PC-9 (cell line): ENCODE measurements at places on chromosomes 16 and 17.
A peak's percentile ranks its signal among the peaks of the same experiment; 100 is the strongest.

GRCh38 chr16:69861292-69862030 is 89.7 kb upstream of the CLEC18A start:
- no peak overlapping the region for H3K4me3 ChIP-seq
- no peak for DNase-seq
- H3K4me1 ChIP-seq, result peaks cover 13% of the 10 kb centered on the region

- no peak overlapping the region for H3K4me3 ChIP-seq
- H3K27ac ChIP-seq, result peak overlapping the region; percentile 61
- H3K36me3 ChIP-seq, result no peaks in the 10 kb centered on the region
- no peaks in the 10 kb centered on the region for H3K27me3 ChIP-seq
- H3K4me1 ChIP-seq, result peaks cover 25% of the 10 kb centered on the region
These were observed 55.5 kb upstream of the IRX3 start for GRCh38 chr16:54341892-54342776.

DNA sequence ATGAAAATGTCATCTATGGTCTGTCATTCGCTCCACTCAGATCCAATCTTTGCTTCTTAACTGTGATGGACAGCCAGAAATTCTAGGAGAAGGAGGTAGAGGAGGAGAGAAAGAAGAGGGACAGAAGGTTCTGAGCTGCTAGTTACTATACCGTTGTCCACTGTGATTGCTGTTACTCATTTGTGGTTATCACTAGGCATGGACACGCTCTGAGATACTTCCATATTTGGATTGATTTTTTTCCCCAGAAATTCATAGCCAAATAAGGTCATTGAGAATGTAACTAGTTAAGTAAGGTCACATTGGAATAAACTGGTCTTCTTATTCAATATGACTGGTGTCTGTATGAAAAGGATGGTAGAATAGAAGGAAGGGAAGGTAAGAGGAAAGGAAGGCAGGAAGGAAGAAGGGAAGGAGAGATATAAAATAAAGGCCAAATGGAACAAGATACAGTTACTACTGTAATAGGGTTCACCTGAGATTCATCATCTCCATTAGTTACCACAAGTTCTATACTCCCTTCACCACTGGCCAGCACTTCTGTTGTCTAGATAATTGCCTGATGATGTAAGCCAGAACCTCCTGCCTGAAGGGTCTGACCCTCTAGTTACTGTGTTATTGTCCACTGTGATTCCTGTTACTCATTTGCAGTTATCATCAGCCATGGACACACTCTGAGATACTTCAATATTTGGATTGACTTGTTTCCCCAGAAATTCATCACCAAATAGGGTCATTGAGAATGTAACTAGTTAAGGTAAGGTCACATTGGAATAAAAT is 2.9 kb downstream of the KRTAP9-7 start:
- DNase-seq, result no peak
- H3K4me1 ChIP-seq, result no peaks in the 10 kb centered on the region
- no peaks in the 10 kb centered on the region for H3K27me3 ChIP-seq
- no peak overlapping the region for H3K27ac ChIP-seq

GRCh38 chr17:49516180-49516579 is 21.1 kb downstream of the NGFR start:
- H3K4me3 ChIP-seq, result no peak overlapping the region
- no peak for DNase-seq
- H3K27ac ChIP-seq, result no peak overlapping the region
- no peaks in the 10 kb centered on the region for H3K27me3 ChIP-seq

DNA sequence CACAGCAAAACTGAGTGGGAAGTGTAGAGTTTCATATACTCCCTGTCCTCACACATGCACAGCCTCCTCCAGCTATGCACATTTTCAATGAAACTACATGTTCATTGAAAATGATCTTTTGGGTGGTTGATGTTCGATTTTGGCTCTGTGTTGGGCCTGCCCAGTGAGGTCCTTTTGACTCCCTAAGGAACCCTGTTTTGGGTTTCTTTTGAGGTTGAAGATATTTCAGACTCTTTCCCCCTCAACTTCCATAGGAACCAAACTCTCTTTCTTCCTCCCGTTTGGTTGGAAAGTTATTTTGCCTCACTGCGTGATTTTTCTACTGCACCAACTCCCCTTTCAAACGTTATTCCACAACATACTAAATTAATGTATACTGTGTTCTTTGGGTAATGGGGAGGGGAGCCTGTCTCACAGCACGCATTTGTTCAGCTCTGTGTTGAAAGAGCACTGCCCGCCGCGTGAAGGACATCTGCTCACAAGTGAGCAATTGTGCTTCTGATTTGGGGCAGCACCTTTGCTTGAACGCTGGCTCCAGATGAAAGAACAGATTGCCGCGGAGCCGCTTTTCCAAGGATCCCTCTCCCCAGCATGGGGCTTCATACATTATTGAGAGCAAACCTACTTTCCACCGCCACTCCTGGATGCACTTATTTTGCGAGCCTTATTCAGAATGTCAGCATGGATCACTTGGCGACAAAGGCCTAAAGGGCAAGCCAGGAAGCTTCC is 385.9 kb downstream of the WWOX start:
- no peak overlapping the region for H3K4me3 ChIP-seq
- no peak overlapping the region for H3K27ac ChIP-seq

- DNase-seq, result no peak
- H3K27me3 ChIP-seq, result no peaks in the 10 kb centered on the region
- no peak within 1 kb of the TSS for H3K4me3 ChIP-seq
- no peak within 1 kb of the TSS for H3K27ac ChIP-seq
- H3K4me1 ChIP-seq, result peaks cover 14% of the 10 kb centered on the region
These were observed at the start of gene CEP295NL for GRCh38 chr17:78903101-78903779. Gene CEP295NL (minus strand): TSS chr17:78903201. CDS start chr17:78901828, 1,373 bp downstream.

GRCh38 chr17:71828182-71828596 is 292.6 kb upstream of the SOX9 start:
- H3K36me3 ChIP-seq, result no peaks in the 10 kb centered on the region
- no peak overlapping the region for H3K27ac ChIP-seq
- no peak overlapping the region for H3K4me3 ChIP-seq
- H3K4me1 ChIP-seq, result no peaks in the 10 kb centered on the region
- no peak for DNase-seq

- H3K4me1 ChIP-seq, result peaks cover 53% of the 10 kb centered on the region
- H3K36me3 ChIP-seq, result no peaks in the 10 kb centered on the region
- DNase-seq, result peak; percentile 81
- H3K4me3 ChIP-seq, result peak overlapping the region; percentile 40
- H3K27me3 ChIP-seq, result no peaks in the 10 kb centered on the region
These were observed 481.9 kb downstream of the SOX9 start for GRCh38 chr17:72602517-72603419.

DNA sequence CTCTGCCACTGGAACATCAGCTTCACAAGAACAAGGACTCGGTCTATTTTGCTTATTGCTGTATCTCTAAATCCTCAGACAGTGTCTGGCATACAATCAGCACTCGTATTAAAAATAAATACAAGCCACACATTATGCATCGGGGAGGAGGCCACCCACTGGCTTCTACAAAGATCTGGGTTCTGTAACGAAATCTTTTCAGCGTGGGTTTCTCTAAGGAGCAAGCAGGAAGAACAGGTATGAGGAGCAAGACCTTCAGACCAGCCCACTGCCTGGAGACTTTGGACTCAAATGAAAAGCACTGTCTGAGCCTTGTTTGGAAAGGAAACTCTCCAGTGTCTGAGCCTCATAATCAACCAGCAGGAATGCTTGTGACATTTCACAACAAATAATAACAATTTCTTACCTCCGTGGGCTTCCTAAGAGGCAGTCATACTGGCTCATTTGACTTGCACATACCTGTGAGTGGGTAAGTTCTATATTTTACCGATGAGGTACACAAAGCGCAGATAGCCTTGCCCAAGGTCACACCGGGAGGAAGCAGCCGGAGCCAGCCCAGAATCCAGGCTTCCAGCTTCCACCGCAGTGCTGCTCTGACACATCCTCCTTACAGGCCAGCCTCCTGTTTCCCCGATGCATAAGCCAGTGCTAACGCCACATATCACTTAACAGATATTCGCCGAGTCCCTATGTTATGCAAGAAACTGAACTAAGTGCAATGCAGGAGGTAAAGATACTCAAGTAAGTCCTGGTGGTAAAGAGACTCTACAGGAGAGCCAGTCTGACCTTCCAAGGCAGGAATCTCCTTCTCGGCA is 118.6 kb upstream of the TNRC6C start:
- no peaks in the 10 kb centered on the region for H3K4me1 ChIP-seq
- no peak for DNase-seq
- H3K4me3 ChIP-seq, result no peak overlapping the region
- no peak overlapping the region for H3K27ac ChIP-seq
- H3K27me3 ChIP-seq, result peaks cover 51% of the 10 kb centered on the region
- no peaks in the 10 kb centered on the region for H3K36me3 ChIP-seq

- H3K4me3 ChIP-seq, result no peak overlapping the region
- DNase-seq, result no peak
- peaks cover 44% of the 10 kb centered on the region for H3K27me3 ChIP-seq
These were observed 4.7 kb upstream of the PRR29 start for GRCh38 chr17:63993368-63993985.

DNA sequence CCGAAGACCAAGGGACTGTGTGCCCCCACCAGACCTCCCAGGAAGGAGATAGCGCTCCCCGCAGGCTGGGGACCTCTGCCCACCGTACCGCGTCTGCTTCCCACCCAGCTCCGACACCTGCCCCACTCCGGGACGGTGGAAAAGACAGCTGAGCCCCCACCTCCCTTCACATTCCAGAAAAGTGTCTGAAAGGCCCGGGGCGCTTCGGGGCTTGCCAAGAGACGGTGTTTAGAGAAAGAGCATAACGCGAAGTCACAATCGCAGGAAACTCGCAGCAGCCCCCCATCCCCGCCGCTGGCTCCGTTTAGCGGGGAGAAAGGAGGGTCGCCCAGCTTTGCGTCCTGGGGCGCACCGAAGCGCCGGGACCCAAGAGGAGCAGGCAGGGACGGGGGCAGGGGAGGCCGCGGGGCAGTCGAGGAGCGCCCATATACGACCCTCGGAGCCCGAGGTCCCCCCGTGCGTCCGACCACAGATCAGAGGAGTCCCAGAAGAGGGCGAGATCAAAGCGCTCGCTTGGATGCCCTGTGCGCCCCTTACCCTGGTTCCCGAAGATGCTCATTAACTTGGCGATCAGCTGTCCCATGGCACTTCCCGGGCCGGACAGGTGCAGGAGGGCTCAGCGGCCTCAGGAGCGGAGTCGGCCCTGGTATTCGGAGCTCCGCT is 652 bp downstream of the ARL5C start:
- no peak for DNase-seq
- peaks cover 8% of the 10 kb centered on the region; the same call in 1 of the 2 replicates for H3K27me3 ChIP-seq
- 0 out of 2 replicates have a peak, but pooled peaks cover 4% of the 10 kb centered on the region for H3K4me1 ChIP-seq
- no peak overlapping the region for H3K27ac ChIP-seq
- H3K36me3 ChIP-seq, result no peaks in the 10 kb centered on the region
- no peak overlapping the region for H3K4me3 ChIP-seq

DNA sequence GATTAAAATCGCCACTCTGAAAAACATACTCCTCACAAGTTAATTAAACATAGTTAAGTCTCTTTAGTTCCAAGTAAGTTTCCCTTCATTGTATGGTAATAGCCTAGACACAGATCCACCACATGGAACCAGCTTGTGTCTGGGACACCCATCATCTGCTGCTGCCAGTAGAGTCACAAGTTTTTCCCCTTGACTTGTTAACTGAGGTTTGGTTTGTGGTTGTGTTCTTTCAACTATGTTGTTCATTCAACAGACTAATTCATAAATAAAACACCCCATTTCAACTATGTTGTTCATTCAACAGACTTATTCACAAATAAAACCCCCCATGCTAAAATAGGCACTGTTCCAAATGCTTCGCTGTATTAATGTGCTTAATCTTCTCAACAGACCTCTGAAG is 24.4 kb downstream of the YWHAE start:
- no peaks in the 10 kb centered on the region for H3K4me1 ChIP-seq
- no peak overlapping the region for H3K4me3 ChIP-seq
- no peaks in the 10 kb centered on the region for H3K27me3 ChIP-seq
- no peak for DNase-seq

GRCh38 chr16:86075839-86076440 is 177.0 kb downstream of the IRF8 start:
- H3K4me3 ChIP-seq, result no peak overlapping the region
- no peaks in the 10 kb centered on the region for H3K36me3 ChIP-seq
- peaks cover 95% of the 10 kb centered on the region for H3K27me3 ChIP-seq
- DNase-seq, result no peak
- H3K27ac ChIP-seq, result no peak overlapping the region
- no peaks in the 10 kb centered on the region for H3K4me1 ChIP-seq

GRCh38 chr16:68659412-68660358 is 14.6 kb downstream of the CDH3 start:
- H3K4me3 ChIP-seq, result no peak overlapping the region
- H3K27me3 ChIP-seq, result no peaks in the 10 kb centered on the region
- peak overlapping the region; percentile 91 for H3K27ac ChIP-seq
- H3K36me3 ChIP-seq, result no peaks in the 10 kb centered on the region
- H3K4me1 ChIP-seq, result peaks cover 59% of the 10 kb centered on the region

DNA sequence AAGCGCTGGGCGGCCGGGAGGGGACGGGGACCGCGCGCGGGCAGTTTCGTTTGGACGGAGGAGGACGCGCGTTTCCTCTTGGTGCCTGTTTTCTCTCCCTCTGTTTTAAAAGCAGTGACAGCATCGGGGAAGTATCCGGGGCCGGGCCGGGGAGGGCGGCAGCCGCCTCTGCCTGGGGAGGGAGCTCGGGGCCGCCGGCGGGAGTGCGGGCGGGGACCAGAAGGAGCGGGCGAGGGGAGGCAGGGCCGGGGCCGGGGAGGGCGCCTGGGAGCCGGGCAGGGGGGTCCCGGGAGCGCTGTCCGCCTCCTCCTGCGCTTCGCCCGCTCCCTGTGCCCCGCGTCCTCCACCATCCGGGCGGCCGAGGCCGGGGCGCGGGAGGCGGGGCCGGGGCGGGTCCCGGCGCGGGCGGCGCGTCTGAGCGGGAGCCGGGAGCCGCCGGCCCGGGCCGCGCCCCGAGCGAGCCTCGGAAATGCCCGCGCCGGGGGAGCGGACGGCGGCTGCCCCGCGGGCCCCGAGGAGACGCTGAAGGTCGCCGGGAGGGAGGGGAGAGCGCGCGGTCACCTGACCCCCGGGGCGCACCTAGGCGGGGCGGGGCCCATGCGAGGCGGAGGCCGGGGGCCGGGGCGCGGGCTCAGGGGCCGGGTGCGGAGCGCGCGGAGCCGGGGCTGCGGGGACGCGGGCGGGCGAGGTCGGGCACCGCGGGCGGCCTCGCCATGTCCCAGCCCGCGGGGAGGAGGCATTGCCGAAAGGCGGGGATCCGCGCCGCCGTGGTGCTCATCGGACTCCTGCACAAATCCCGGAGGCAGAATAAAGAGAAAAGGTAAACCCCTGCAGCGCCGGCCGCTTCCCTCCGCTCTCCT is 57.3 kb downstream of the RAP1GAP2 start:
- no peak overlapping the region for H3K27ac ChIP-seq
- H3K27me3 ChIP-seq, result 0 out of 2 replicates have a peak, but pooled peaks cover 6% of the 10 kb centered on the region
- peaks cover 11% of the 10 kb centered on the region; the same call in 1 of the 2 replicates for H3K4me1 ChIP-seq
- DNase-seq, result peak; percentile 67
- peak overlapping the region; percentile 89 for H3K4me3 ChIP-seq
- no peaks in the 10 kb centered on the region for H3K36me3 ChIP-seq

- H3K27me3 ChIP-seq, result 0 out of 2 replicates have a peak, but pooled peaks cover 15% of the 10 kb centered on the region
- no peak for DNase-seq
- no peak overlapping the region for H3K27ac ChIP-seq
- peaks cover 24% of the 10 kb centered on the region for H3K4me1 ChIP-seq
- H3K36me3 ChIP-seq, result no peaks in the 10 kb centered on the region
These were observed 17.4 kb downstream of the RNF43 start for GRCh38 chr17:58399974-58400373.

- DNase-seq, result peak; percentile 58
- no peak overlapping the region for H3K27ac ChIP-seq
- peaks cover 10% of the 10 kb centered on the region; the same call in 1 of the 2 replicates for H3K36me3 ChIP-seq
- H3K4me1 ChIP-seq, result peaks cover 15% of the 10 kb centered on the region
These were observed 20.8 kb downstream of the NPRL3 start for GRCh38 chr16:117379-118365.
